ENCODE measurements at places on chromosomes 11 and 22. TPM values are rescaled to one million over a fixed set of nuclear protein-coding genes. Genes with fewer than 3 reads are reported as not detected.

GRCh38 chr11:975827-976226 is 50.2 kb downstream of the AP2A2 start:
- peaks cover 23% of the 10 kb centered on the region for H3K36me3 ChIP-seq
- H3K4me1 ChIP-seq = no peaks in the 10 kb centered on the region
- no peak for DNase-seq
- no peak overlapping the region for H3K4me3 ChIP-seq

GRCh38 chr11:34356576-34356912 is 1.3 kb downstream of the ABTB2 start:
- no peaks in the 10 kb centered on the region for H3K4me1 ChIP-seq
- peak overlapping the region; percentile 61 for H3K4me3 ChIP-seq
- DNase-seq = no peak
- H3K27ac ChIP-seq = no peak overlapping the region
- no peaks in the 10 kb centered on the region for H3K36me3 ChIP-seq

GRCh38 chr11:131495423-131495822 is 125.0 kb downstream of the NTM start:
- no peak for DNase-seq
- no peaks in the 10 kb centered on the region for H3K4me1 ChIP-seq
- no peak overlapping the region for H3K4me3 ChIP-seq
- H3K36me3 ChIP-seq = no peaks in the 10 kb centered on the region

DNA sequence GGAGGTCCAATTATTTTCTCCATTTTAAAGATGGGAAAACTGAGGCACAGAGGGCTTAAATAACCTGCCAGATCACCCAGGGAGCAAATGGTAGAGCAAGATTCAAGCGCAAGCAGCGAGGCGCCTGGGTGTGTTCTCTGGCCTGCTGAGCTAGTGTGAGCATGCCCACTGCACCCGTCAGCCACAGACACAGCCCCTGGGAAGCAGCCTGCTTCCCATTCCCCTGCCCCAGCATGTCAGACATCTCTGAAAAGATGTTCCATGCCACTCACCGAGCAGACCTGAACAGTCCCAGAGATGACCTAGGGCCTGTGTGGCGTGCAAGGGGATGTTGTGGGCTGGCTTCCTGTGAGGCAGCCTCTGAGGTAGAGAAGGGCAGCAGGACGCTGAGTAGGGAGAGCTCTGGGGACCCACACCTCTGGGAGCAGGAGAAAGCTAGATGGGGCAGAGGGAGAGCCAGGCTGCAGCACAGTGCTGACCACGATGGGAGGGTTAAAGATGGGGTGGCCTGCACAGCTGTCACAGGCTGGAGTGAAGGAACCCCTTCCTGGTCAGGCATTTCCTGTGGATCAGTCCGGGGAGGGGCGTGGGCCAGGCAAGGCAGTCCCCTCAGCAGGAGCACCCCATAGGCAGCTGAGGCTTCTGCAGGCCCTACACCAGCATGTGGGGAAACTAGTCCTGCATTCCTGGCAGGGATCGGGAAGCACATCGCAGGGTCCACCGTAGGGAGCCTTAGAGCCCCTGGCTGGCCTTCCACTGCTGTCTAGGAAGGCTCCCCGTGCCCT is 101.4 kb downstream of the GALNT18 start:
- H3K27me3 ChIP-seq = no peaks in the 10 kb centered on the region
- H3K4me1 ChIP-seq = peaks cover 18% of the 10 kb centered on the region
- no peak overlapping the region for H3K4me3 ChIP-seq
- no peak overlapping the region for H3K27ac ChIP-seq

DNA sequence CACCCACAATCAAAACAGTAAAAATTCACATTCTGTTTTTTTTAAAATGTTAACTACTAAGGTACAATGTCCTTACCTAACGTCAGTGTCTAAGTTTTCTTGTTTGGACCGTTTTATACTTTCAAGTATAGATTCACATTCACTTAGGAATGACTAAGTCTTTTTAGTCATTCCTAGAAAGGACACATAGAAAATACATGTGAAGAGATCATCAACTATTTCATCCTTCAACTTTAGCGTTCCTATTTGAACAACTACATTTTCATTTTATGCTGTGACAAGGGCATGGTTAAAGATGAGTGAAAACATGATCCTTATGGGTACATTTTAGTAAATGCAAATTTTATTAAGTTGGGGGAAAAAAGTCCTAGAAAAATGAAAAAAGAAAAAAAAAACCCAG is 62.8 kb downstream of the DDX10 start:
- peaks cover 4% of the 10 kb centered on the region for H3K36me3 ChIP-seq
- H3K4me3 ChIP-seq = no peak overlapping the region
- no peak overlapping the region for H3K27ac ChIP-seq
- H3K27me3 ChIP-seq = no peaks in the 10 kb centered on the region
- no peaks in the 10 kb centered on the region for H3K4me1 ChIP-seq

DNA sequence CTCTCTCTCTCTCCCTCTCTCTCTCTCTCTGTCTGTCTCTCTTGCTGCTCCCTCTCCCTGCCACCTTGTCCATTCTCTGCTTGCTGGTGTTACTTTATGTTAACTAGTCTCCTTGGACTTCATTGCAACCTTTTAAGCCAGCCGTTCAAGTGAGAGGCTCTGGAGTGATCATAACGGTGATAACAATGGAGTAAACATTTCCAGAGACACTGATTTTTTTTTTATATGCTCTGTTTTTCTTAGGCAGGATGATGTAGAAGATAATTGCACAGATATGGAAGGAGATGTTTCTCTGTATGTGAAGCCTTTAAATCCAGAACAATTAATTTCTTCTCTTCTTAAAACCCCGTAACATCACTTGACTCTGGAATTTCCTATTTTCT is 287.7 kb downstream of the TMEM135 start:
- no peaks in the 10 kb centered on the region for H3K27me3 ChIP-seq
- no peak for DNase-seq
- H3K36me3 ChIP-seq = no peaks in the 10 kb centered on the region
- no peak overlapping the region for H3K4me3 ChIP-seq
- no peak overlapping the region for H3K27ac ChIP-seq

- peaks cover 61% of the 10 kb centered on the region for H3K36me3 ChIP-seq
- H3K4me1 ChIP-seq = peaks cover 20% of the 10 kb centered on the region
- H3K27ac ChIP-seq = peak overlapping the region; percentile 91
- H3K4me3 ChIP-seq = peak overlapping the region; percentile 96
- H3K27me3 ChIP-seq = no peaks in the 10 kb centered on the region
These were observed 1.1 kb downstream of the SLC3A2 start for GRCh38 chr11:62881579-62882430.

- no peaks in the 10 kb centered on the region for H3K27me3 ChIP-seq
- H3K27ac ChIP-seq = no peak overlapping the region
- no peaks in the 10 kb centered on the region for H3K4me1 ChIP-seq
- H3K4me3 ChIP-seq = no peak overlapping the region
- no peak for DNase-seq
These were observed 741 bp upstream of the CNTF start for GRCh38 chr11:58621586-58622262.

Gene APOBEC3C
- 2.3 TPM for total RNA-seq

Gene MRPL11
- total RNA-seq = 86.7 TPM

Gene RIC3
- total RNA-seq = not detected

Gene HEPHL1
- total RNA-seq = not detected

Gene TRIM49C
- not detected for total RNA-seq
